ENCODE measurements at places on chromosomes 7 and 10. TPM values are rescaled to one million over a fixed set of nuclear protein-coding genes. Genes with fewer than 3 reads are reported as not detected.

DNA sequence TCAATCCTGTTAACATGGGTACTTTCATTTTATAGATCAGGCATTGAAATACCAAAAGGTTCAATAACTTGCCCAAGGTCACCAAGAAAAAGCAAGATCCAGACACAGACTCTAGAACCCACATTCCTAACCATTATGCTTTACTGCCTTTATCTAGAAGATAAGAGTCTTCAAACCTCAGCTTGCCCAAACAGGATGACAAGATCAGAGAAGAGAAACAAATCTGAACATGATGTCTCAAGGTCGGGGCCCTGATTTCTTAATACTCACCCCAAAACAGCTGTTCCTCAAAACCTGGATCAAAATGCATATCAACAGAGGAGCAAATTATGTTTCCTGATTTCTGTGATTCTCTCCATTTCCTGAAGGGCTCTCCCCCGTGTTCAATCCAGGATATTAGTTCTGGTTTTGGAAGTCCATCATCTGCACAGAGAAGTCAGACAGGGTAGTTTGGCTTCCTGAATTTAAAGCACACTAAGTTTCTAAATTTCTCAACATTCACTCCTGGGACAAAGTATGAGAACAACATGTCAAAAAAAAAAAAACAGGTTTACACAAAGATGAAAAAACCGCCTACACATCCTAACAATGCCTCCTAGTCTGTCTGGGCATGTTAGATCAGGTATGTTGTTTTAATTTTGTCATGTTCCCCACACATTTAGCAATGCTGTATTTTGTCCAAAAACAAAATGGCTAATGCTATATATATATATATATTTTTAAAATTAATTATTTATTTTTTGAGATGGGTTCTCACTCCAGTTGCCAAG is 16.2 kb downstream of the ZNF786 start:
- no peak for DNase-seq

DNA sequence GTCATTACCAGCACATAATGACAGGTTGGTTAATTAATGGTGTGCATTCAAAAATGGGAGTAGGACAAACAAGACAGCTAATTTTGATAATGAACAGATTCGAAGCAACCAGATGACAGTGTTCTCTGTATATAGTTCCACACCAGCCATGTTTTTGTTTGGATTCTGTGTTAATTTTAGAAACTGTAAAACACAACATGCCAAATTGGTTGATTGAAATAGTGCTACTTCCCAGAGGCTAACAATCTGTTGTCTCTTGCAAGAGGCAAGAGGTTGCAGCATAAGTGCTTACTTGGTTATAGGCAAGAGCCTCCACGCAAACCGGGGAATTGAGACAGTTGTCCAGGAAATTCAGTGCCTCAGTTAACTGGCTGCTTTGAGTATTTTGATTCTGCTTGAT is 170.2 kb upstream of the HABP2 start:
- no peak for DNase-seq

- DNase-seq: peak; percentile 57
Measured at GRCh38 chr7:128167791-128168666, 73.0 kb upstream of the LEP start.

GRCh38 chr7:2825559-2826227 is 18.4 kb downstream of the GNA12 start:
- DNase-seq: no peak

- no peak for DNase-seq
Measured at GRCh38 chr7:110839866-110840265, 251.1 kb upstream of the LRRN3 start.

DDX50 gene
- total RNA-seq: 31.6 TPM

FBXL13 gene
- 1.1 TPM for total RNA-seq

All from glutamatergic neuron (in vitro differentiated cells).